Stimulated activated CD4-positive, alpha-beta T cell treated with anti-CD3 and anti-CD28 coated beads, Interleukin-12 subunit alpha, Interleukin-12 subunit beta, amount 100 ng/mL, for 4 hours (primary cell): ENCODE measurements at places on chromosomes 13 and 19.

GRCh38 chr13:41054919-41055619 lies 6.2 kb upstream of the WBP4 start:
- DNase-seq: no peak

DNA sequence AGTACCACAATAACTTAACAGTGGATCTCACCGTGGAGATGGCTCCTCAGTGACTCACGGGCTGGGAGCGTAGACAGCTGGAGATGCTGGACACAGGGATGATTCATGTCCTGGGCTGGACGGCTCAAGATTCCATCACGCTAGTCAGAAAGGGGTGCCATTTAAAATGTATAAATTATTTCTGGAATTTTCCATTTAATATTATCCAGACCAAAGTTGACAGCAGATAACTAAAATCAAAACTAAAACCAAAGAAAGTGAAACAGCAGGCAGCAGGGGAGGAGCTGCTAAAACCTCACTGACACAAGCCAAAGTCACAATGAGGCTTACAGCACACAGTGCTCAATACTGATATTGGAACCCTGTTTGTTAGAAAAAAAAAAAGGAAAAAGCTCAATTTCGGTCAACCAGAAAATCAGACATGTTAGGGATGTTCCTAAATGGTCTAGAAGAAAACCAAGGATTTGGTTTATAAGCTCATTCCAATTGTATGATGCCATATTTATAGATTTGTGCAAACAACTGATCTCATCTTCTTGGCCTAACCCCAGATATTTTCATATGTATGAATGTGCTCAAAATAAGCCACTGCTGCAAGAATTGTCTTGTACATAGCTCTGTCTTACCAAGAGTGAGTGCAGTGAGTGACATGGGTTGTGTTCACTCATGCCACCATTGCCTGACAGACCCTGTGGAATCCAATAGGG lies 111.8 kb downstream of the SACS start:
- DNase-seq: no peak

- no peak for DNase-seq
Measured at GRCh38 chr19:7921967-7922835, 2.1 kb downstream of the SNAPC2 start.

DNA sequence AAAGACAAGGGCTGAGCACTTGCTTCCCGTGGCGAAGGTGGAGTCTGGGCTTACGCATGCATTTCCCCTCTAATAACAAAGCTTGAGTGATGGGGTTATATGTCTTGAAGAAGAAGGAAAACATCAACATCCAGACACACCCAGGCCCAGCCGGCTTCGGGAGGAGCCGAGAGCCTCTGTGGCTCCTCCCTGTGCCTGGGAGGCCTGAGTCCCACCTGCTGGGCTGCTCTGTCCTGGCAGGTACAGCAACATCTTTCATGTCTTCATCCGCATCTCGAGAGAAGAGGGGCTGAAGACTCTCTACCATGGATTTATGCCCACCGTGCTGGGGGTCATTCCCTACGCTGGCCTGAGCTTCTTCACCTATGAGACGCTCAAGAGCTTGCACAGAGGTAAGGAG lies 30.6 kb downstream of the TMEM161A start:
- DNase-seq: no peak

DNA sequence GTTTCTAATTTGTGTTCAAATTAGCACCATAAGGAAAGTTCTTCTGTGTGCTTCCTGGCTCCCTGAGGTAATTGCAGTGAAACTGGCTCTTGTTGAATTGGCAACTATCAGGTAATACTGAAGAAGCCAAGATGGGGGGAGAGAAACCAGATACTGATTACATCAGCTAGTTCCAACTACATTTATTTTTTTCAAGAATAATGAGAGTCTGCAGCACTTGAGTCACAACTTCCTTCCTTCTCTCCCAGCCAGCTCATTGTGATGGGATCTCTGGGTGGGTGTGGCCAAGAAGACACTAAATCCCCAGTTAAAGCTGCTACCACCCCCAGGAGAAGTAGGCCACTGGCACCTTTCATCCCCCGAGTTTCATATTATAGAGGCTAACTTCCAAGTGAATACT lies 100.7 kb upstream of the RXFP2 start:
- DNase-seq: no peak

- no peak for DNase-seq
Measured at GRCh38 chr13:72536714-72537394, 190.6 kb downstream of the MZT1 start.
